ENCODE measurements at places on chromosomes 7 and 10. TPM values are rescaled to one million over a fixed set of nuclear protein-coding genes. Genes with fewer than 3 reads are reported as not detected.

DNA sequence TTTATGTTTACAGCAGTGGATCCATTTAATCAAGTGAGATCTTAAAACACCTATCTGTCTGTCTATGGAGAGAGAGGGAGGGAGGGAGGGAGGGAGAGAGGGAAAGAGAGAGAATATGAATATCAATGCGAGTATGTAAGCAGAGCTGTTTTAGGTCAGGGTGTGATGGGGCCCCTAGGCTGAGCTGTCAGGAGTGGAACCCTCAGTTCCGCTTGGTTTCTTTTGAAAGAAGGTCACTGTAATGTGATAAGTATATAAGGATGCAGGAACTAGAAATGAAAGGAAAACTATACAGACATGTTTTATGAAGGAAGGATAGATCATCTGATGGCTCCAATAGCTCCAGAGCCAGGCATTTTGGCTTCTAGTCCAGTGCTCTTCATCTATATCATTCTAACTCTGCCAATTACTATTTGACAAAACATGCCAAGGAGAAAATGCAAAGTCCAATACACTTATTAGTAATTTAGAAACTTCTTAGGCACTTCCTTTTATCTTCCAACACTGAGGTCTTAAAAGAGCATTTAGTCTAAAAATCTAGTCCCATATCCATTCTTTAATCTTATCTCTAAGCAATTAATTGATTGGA is 70.3 kb downstream of the NRCAM start:
- H3K4me3 ChIP-seq, result no peak overlapping the region
- H3K27me3 ChIP-seq, result no peaks in the 10 kb centered on the region
- no peaks in the 10 kb centered on the region for H3K4me1 ChIP-seq
- DNase-seq, result no peak
- H3K27ac ChIP-seq, result no peak overlapping the region

DNA sequence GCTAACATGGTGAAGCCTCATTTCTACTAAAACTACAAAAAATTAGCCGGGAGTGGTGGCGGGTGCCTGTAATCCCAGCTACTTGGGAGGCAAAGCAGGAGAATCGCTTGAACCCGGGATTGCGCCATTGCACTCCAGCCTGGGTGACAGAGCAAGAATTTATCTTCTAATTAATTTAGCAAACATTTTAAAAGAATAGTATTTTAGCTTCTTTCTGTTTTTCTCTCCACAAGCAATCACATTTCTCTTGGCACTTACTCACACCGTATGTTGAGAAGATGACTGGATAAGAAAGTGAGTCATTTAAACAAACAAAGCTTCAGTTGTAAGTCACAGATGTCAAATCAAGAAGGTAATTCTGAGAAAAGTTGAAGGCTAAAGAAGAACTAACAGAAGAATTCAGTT is 264.0 kb downstream of the ARL4A start:
- no peak for DNase-seq
- H3K4me1 ChIP-seq, result no peaks in the 10 kb centered on the region
- H3K4me3 ChIP-seq, result no peak overlapping the region
- H3K36me3 ChIP-seq, result no peaks in the 10 kb centered on the region

GRCh38 chr10:82572744-82573143 is 697.8 kb downstream of the NRG3 start:
- H3K27ac ChIP-seq, result no peak overlapping the region
- no peak overlapping the region for H3K4me3 ChIP-seq
- H3K36me3 ChIP-seq, result no peaks in the 10 kb centered on the region
- H3K27me3 ChIP-seq, result no peaks in the 10 kb centered on the region

DNA sequence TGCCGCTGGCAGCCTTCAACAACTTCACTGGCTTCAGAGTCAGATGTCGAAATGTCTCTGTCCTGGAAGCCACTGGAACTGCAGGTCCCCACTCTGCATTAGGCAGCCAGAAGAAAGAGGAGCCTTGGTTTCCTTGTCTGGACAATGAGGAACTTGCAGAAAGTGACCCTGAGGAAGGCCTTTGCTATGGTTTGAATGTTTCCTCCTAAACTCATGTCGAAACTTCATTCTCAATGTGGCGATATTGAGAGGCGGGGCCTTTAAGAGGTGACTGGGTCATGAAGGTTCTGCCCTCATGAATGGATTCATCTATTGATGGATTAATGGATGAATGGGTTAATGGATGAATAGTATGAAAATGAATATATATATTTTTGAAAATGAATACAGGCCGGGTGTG is 61.6 kb upstream of the GPR26 start:
- H3K4me1 ChIP-seq, result no peaks in the 10 kb centered on the region
- H3K36me3 ChIP-seq, result no peaks in the 10 kb centered on the region
- H3K27ac ChIP-seq, result no peak overlapping the region
- DNase-seq, result no peak
- H3K4me3 ChIP-seq, result no peak overlapping the region

DNA sequence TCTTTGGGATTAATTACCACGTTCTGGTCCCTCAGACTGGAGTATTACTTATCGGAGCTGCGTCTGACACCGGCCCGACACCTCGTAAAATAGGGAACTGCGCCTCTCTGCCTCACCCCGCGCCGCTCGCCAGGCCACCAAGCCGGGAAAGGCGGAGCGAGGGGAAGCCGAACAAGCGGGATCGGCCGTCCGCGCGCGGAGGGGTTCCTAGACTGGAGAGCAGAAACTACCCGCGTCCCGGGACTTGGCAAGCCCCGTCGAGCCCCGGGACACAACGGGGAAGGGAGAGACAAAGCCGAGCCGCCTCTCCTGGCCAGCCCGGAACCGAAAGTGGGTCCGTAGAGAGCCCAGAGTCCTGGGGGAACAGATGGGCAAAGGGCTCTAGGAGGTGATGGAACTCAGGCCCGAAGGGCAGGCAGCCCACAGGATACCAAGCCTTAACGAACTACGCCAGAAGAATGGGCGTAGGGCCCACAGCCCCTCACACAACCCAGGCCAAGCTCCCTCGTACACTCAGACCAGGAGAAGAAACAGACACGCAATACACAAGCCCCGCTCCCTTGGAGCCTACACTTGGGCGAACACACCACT is 6.5 kb downstream of the LBX1 start:
- H3K36me3 ChIP-seq, result no peaks in the 10 kb centered on the region
- H3K27ac ChIP-seq, result no peak overlapping the region
- DNase-seq, result no peak
- no peak overlapping the region for H3K4me3 ChIP-seq

- no peaks in the 10 kb centered on the region for H3K36me3 ChIP-seq
- H3K27ac ChIP-seq, result no peak overlapping the region
- no peak overlapping the region for H3K4me3 ChIP-seq
- DNase-seq, result no peak
These were observed 9.8 kb upstream of the PARD3 start for GRCh38 chr10:34824870-34825269.

- H3K27me3 ChIP-seq, result no peaks in the 10 kb centered on the region
- no peaks in the 10 kb centered on the region for H3K36me3 ChIP-seq
- DNase-seq, result no peak
- no peaks in the 10 kb centered on the region for H3K4me1 ChIP-seq
These were observed 16.9 kb downstream of the PCGF6 start for GRCh38 chr10:103333934-103334520.

DNA sequence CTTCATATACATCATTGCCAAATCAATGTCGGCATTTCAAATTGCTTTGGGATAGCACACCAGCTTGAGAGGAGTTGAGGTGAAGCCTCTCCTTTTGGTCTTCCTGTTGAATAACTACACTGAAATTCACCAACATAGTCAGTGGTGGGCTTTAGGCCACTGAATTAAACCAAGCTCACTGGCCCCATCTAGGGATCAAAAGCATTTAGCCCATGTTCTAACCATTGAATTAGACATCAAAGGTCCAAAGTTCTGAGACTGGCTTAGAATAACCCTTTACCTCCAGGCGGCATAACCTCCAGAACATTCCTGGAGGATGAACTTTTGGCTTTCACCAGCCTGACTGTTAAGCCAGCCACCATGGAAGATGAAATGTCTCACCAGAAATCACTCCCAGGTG is 54.6 kb downstream of the BPGM start:
- no peaks in the 10 kb centered on the region for H3K36me3 ChIP-seq
- H3K27ac ChIP-seq, result peak overlapping the region; percentile 93
- peaks cover 51% of the 10 kb centered on the region for H3K4me1 ChIP-seq
- no peak overlapping the region for H3K4me3 ChIP-seq
- H3K27me3 ChIP-seq, result no peaks in the 10 kb centered on the region

- peaks cover 31% of the 10 kb centered on the region for H3K4me1 ChIP-seq
- H3K27ac ChIP-seq, result peak overlapping the region; percentile 96
- peaks cover 16% of the 10 kb centered on the region for H3K36me3 ChIP-seq
- DNase-seq, result no peak
These were observed 3.0 kb downstream of the COL1A2 start for GRCh38 chr7:94397722-94398121.

- H3K27me3 ChIP-seq, result no peaks in the 10 kb centered on the region
- no peak overlapping the region for H3K27ac ChIP-seq
- H3K4me3 ChIP-seq, result no peak overlapping the region
- DNase-seq, result peak; percentile 23
- H3K4me1 ChIP-seq, result no peaks in the 10 kb centered on the region
- H3K36me3 ChIP-seq, result peaks cover 9% of the 10 kb centered on the region
These were observed 25.7 kb downstream of the SUV39H2 start for GRCh38 chr10:14904316-14904732.

- H3K27me3 ChIP-seq, result no peaks in the 10 kb centered on the region
- no peak overlapping the region for H3K27ac ChIP-seq
- no peak overlapping the region for H3K4me3 ChIP-seq
- H3K4me1 ChIP-seq, result peaks cover 5% of the 10 kb centered on the region
- DNase-seq, result no peak
These were observed 733.1 kb upstream of the C7orf33 start for GRCh38 chr7:147857152-147858140.

DNA sequence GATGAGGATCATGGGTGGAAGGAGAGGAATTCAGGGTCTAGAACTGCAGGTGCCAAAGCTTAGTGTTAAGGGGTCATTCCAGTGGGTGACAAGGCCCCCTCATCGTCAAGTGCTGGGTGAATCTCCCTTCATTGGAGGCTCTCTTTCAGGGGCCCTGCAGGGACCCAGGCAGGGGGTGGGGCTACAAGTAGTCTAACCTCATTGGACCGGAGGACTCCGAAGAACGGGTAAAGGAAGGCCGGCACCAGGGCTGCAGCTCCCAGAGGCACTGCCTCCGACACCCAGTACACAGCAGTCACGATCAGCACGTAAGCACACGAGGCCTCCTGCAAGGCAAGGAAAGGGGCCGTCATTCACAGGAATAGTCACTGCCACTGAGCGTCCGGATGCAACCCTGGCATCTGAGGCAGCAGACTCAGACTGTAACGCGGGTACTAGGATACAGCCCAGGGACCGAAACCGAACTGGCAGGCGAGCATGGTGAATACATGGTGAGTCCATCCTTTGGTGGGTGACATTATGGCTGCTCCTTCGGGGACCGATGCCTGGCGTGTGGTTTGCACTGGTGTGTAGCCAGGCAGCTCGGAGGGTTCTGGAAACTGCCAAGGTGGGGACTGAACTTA is 6.7 kb downstream of the SLC13A4 start:
- H3K27me3 ChIP-seq, result peaks cover 4% of the 10 kb centered on the region
- no peak for DNase-seq
- H3K4me1 ChIP-seq, result no peaks in the 10 kb centered on the region
- H3K36me3 ChIP-seq, result no peaks in the 10 kb centered on the region

DNA sequence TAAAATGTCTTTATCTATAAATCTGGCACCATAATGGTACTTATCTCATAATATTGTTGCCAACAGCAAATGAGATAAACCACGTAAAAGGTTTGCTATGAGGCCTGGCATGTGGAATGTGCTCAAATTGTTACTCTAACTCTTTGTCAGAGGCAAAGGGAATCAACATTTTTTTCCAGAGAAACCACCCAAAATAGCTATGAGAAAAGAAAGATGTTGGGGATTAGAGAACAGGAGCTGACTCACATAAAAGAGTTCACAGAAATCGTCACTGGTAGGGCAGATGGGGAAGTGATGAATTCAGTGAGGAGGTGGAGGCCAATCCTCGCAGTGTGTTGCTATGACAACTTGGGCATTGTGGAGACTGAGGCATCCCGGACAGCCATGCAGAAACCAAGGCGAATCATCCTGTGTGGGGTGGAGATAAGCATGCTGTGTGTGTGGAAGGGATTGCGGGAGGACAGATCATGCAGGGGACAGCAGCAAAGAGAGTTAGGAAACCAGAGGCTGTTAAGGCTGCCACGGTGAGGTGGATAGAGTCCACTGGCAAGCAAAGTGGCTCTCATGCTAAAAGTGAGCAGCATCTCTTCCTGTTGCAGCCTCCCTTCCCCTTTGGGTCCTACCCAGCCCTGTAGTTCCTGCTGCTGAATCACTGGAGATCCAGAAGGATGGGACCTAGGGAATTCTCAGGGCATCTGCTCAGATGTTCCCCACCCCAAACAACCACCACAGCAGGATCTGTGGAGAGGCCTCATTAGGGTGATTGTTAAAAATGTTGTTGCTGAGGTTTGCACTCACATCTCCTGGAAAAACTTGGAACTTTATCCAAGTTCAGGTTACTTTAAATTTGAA is 103.9 kb downstream of the CUBN start:
- no peaks in the 10 kb centered on the region for H3K4me1 ChIP-seq
- H3K36me3 ChIP-seq, result no peaks in the 10 kb centered on the region
- no peak overlapping the region for H3K4me3 ChIP-seq
- H3K27ac ChIP-seq, result peak overlapping the region; percentile 63

DNA sequence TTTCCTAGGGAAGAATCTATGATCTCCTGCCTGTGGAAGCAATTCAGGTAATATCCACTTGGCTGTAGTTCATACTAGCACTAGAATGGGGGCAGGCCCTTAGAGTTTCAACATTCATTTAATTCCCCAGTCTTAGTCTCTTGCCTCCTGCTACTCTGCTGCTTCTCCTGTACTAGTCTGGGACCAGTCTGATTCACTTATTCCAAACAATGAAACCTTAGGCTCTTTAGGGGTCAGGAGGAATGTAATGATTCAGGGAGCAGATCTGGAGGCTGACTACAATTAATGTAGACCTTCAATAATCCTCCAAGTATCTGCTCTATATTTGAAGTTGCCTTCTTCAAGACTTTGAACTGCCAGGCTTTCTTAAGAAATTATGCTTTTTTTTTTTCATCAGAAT is 101.8 kb downstream of the GNAT3 start:
- H3K4me3 ChIP-seq, result no peak overlapping the region
- no peaks in the 10 kb centered on the region for H3K27me3 ChIP-seq
- H3K4me1 ChIP-seq, result no peaks in the 10 kb centered on the region

GRCh38 chr7:121557034-121557892 is 161.2 kb upstream of the FAM3C start:
- no peak overlapping the region for H3K4me3 ChIP-seq
- DNase-seq, result no peak
- no peaks in the 10 kb centered on the region for H3K4me1 ChIP-seq
- H3K36me3 ChIP-seq, result no peaks in the 10 kb centered on the region
- H3K27ac ChIP-seq, result no peak overlapping the region

Gene EPO
- 0.59 TPM for total RNA-seq

Gene MKX
- total RNA-seq, result 0.63 TPM

Gene DPCD
- 28.5 TPM for total RNA-seq

Gene CXCL12
- total RNA-seq, result 119 TPM

Data from tibial nerve (tissue), 4 donors.